ENCODE measurements at places on chromosomes 5 and 9.

DNA sequence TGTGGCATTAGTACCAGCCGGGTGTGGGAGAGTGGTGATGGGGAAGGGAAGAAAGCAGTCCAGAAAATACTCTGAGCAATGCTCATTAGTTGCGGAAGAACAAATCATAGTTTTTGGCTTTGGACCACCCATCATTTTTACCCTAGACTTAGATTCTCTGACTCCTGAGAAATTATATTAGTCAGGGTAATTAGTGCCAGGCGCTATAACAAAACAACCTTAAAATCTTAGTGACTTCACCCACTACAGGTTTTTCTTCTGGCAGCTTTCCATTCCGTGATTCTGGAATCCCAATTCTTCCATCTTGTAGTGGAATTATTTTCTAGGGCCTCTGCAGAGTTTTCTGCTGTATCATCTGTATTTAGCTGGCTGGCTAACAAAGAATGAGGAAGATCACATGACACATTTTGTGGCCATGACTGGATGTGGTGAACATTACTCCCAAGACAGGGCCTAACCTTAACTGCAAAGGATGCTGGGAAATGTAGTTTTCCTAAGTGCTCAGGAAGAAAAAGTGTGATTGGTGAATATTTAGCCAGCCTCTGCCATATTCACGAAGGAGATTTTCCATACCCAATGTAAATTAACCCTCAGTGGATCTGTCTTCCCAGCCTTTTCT, 373.0 kb upstream of the MEF2C start:
- no peak for DNase-seq

DNA sequence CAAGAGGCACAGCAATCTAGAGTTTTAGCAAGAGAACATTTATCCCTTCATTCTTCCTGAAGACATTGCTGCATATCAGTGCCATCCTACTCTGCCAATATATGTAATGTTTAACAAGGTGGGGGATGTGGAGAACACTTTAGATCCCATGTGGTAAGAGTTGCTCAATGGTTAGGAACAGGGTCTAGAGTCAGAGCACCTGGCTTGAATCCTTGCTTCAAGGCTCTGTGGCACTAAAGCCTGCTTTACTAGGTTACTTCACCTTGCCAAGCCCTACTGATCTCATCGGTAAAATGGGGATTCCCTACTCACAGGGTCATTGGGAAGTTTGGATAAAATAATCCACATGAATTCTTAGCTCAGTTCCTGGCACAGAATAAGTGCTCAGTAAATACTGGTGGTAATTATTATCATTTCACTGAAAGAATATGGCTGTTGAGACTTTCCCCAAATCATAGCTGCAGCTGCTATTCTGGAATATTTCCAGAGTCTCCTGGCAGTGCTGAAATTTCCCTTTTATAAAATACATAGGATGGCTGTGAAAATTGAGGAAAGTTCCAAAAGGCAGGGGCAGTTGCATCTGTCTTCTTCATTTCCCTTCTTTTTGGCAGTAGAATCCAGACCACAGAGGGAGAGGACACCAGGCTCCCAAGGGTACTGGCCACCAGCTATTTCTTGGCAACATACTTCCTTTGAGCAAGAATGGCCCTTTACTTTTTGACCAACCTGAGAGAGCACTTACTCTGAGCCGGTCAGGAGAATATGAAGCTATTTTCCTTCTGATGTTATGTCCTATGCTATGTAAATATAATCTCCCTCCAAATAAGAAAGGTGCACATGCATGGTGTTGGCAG, 142.8 kb downstream of the PALM2AKAP2 start:
- DNase-seq = no peak

DNA sequence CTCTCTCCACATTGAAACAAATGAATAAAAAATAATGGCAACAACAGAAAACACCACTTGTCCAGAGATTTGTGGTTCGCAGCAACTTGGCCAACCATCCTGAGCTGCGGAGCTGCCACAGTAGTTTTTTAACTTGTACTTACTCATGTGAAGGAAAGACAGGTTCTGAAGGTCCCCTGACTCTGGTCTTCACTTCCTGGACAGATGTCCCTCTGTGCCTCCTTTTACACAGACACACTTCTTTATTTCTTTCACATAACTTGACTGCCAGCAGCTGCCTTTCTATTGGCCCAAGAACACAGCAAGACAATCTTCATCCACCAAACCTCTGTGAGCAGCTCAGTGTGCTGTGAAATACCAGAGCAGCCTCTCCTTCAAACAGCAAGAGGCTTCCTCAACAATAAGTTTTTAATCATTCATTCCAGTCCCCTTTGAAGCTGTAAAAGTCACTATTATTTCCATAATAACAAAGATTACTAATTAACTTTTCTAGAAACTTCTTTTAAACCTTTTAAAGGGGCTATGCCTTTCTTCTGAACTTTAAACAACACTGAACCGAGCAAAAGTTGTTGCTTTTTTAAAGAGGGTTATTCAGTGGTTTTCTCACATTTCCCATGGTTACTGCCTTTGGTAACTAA, 198.7 kb downstream of the NR2F1-AS1 start:
- no peak for DNase-seq

DNA sequence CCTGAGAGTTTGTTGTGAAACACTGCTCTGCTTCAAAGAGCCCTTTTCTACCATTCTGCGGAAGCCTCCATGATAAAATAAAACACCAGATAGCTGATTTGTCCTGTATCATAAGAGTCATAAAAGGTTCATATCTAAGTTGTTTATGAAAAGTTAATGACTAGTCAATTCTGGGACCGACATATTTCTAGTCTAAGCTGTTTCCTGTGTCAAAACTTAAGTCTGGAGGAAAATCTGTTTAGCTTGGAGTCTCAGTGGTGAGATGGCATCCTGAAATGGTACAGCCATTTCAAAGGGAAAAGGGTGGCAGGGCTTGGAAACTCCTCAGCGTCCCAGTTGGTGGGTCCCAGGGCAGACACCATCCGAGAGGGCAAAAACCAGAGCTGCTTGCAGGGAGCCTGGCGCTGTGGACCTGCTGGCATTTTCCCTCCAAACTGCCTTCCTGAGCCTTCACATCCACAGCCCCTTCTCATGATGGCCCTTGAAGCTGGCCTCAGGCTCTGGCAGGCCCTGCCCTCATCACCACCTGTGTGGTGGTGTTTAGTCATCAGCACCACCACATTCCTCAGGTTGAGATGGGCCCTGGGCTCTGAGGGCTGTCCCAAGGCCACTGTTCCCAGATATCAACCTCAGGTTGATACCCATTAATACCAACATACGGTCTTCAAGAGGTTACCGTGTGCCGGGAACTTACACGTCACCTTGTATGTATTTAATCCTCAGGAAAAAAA, 184.0 kb downstream of the HSPA4 start:
- no peak for DNase-seq

GRCh38 chr9:105074491-105074890, 146.5 kb upstream of the ABCA1 start:
- no peak for DNase-seq

DNA sequence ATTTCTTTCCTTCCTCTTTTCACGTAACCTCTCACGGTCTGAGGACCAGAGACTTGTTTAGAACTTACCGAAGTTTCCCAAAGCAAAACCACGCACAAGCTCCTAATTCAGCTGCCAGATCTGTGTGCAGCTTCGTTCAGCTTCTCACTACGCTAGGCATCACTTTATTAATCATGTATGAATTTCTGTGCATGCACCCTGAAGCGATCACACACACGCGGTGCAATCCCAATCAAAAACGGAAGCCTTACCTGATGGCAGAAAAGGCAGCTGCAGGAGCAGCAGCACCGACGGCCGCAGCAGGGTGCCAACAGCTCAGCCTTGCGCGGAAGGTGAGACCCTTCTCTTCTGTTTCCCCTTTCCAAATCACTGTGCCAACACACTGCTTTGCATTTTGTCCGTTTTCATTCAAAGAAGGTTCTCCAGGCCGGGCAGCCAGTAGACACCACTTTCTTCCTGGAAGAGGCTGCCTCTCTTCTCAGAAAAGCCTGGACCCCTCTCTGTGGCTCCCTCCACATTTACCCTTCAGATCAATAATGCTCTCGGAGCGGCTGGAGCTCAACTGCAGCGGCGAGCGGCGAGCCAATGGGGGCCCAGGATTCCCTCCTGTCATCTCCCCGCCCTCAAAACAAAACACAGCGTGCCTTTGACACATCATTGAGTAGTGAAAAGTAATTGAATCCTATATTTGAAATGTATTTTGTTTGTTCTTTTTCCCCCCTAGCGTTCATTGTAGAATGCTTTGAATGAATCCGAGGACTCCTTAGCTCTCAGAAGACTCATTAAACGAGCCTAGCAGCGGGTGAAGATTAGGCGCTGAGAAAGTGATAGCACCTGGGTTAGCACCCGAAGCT, at the start of gene CDH12:
TSS of gene CDH12 (minus strand) at position 538 of the 854 bp plus-strand sequence.
- DNase-seq = no peak
